8988T (cell line): ENCODE measurements at places on chromosomes 5 and 9.

DNA sequence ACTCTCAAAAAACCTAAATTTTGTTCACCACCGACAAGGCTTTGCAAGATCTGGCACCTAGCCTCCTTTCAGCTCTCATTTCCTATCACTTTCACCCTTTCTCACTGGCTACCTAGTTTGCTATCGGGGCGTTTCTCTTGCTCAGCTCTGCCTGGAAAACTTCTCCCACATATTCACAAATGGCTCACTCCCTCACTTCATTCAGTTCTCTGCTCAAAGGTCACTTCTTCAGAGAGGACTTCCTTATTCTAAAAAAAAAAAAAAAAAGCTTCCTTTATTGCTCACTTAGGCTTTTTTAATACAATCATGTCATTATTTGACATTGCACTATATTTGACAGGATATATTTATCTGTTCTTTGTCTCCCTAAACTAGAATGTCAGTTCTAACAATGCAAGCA lies 2.1 kb upstream of the SLC25A46 start:
- no peak for DNase-seq

DNA sequence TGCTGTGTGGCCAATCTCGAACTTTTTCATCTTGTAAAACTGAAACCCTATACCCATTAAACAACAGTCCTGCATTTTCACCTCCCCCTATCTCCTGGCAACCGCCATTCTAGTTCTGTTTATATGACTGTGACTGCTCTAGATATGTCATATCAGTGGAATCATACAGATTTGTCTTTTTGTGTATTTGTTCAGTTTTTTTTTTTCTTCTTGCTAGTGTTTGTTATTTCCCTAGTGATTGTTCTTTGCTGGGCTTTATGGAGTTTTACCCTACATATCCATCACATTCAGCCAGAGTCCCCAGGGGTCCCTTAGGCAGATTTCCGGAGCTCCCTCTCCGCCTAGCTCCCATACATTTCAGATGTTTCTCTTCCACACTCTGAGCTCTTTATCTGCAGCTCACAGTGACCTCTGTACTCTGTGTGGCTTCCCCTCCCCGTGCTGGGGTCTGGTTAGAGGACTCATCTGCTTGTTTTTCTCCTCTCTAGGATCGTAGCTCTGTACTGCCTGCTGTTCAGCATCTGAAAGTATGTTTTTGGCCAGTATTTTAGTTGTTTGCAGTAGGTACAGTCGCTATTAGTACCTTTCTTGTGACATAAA lies 25.1 kb upstream of the CARTPT start:
- DNase-seq: no peak

DNA sequence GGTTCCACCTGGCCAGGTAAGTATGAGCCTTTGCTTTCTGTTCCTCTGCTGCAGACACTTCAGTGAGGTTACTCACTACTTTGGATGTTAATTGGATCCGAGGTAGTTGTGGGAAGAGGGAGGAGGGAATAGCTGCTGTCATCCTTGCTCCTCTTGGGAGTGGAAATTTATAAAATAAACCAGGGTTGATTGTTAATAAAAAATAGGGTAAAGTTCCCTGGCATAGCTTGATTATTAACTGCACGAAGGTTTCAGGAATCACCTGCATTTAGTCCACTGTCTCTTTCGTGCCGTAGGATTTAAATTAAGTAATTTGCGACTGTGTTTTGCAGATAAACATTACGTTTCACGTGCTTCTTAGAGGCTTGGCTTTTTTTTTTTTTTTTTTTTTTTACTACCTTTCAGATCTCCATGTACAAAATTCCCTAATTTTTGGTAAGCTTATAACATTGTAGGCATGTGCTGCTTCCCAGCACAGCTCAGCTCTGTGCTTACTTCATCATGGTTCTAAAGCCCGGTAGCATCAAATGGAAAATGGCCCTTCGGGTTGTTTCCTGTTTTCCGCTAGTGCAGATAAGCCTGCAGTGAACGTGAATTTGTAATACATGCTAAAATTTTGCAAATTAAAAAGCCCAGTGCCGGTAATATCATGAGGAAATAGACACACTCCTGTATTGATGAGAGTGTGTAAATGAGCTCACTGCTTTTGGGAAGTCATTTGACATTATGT lies 26.9 kb upstream of the LTC4S start:
- no peak for DNase-seq

DNA sequence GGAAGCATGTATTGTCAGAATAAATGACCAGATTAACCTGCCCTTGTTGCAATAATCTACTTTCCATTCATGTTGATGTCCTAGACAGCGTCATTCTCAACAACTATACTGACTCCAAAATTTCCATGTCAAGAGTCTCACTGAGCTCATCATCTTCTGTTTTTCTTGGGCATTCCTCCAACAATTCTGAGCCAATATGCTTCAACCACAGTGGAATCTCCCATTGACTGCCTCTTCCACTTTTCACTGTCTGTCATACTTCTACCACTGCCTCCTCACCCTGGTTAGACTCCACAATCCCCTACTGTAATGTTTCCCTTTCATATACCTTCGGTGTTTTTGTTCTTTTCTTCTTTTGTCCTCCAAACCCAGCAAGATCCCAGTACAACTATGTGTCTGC lies 162.8 kb downstream of the TLE1 start:
- no peak for DNase-seq

DNA sequence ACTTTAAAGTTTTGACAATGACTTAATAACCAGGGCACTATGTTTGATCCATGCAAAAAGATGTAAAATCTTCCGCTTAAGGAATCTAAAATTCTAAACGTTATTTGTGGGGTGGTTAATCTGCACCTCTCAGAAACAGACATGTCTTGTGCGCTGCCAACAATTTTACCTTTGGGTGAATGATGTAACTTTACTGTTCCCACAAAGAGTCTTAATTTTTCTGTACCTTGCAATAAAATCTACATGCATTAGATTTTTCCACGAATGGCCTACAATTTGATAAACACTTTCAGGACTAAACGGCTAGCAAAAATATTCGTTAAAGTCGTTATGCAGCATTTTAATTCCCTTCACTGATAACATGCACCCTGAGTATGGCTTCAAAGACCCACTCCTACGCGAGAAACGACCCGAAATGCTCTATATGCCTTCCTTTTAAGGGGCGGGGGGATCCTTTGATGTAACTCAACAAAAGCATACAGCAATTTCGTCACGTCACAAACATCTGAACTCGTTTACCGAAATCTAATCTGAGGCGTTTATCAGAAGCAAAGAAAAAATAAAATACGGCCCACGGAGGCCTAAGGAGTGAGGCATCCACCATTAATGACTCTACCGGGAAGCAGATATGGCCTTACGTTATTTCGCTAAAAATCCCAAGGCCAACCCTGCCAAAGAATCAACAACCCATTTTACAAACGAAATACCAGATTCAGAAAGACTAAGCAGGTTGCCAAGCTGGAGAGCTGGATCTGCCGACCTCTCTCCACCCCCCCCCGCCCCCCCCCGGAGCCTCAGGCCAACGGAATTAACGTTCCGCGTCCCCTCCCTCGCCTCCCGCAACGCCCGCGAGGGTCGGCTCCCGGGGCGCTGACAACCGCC lies 621 bp downstream of the AK6 start:
- peak; percentile 49 for DNase-seq

DNA sequence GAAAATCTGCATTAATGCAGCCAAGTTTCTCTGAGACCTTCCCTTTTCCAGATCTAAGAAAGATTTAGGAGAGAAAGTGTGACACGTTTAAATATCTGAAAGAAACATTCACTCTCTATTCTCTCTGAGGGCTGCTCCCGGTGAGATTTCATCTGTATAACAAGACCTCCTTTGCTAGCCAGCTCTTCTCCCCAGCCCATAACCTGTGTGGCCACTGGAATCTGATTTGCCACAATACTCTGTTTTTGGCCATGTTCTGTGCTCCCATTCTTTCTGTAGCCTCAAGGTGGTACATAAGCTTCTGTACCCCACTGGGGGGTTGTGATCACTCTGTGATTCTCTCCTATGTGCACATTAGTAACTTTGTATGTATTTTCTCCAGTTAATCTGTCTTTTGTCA lies 291.0 kb upstream of the SEMA6A start:
- DNase-seq: no peak

DNA sequence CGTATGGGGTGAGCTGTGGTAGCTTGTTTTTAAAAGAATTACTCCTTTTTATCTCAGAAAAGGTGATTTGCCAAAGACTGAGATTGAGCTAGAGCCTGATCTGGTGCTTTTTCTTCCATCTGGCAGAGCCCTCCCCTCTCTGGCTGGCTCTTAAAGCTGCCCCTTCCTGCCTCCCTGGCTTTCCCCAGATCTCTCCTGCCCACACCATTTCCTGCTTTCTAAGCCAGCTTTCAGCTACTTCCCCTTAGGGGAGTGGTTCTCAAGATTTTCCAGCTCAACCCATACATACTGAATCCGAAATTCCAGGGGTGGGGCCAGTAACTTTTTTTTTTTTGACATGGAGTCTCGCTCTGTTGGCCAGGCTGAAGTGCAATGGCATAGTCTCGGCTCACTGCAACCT lies 4.8 kb upstream of the ACOT12 start:
- DNase-seq: no peak

GRCh38 chr9:118366228-118366627 lies 662.0 kb downstream of the TLR4 start:
- DNase-seq: no peak

- no peak for DNase-seq
These were observed 19.3 kb upstream of the RAPGEF1 start for GRCh38 chr9:131759017-131759647.

- peak; percentile 26 for DNase-seq
These were observed 16.1 kb upstream of the MRNIP start for GRCh38 chr5:179874536-179875292.

GRCh38 chr9:26781906-26782305 lies 110.7 kb downstream of the CAAP1 start:
- DNase-seq: no peak

DNA sequence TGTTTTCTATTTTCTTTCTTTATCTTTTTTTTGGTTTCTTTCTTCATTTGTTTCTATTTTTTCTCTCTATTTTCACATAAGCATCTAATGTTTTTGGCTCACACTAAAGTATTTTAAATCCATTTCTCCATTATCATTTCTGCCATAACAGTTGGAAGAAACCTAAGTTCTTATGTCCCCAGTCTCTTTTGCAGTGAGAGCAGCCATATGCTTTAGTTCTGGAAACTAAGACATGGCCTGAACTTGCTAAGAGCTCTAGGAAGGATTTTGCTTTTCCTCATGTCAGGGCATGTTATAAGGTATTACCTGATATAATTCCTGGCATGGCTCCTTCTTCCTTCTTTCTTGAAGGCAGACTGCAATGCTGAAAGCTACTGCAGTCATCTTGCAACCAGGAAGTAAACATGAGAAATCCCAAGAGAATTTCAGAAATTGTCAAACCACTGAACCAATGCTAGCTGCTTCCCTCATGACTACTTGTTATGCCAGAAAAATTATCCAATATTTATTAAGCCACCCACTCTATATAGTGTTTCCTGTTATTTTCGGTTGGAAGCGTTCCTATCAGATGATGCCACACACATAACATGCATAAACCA lies 171.1 kb downstream of the TAF11L14 start:
- no peak for DNase-seq

- no peak for DNase-seq
These were observed 104.8 kb downstream of the SREK1 start for GRCh38 chr5:66248874-66249273.

DNA sequence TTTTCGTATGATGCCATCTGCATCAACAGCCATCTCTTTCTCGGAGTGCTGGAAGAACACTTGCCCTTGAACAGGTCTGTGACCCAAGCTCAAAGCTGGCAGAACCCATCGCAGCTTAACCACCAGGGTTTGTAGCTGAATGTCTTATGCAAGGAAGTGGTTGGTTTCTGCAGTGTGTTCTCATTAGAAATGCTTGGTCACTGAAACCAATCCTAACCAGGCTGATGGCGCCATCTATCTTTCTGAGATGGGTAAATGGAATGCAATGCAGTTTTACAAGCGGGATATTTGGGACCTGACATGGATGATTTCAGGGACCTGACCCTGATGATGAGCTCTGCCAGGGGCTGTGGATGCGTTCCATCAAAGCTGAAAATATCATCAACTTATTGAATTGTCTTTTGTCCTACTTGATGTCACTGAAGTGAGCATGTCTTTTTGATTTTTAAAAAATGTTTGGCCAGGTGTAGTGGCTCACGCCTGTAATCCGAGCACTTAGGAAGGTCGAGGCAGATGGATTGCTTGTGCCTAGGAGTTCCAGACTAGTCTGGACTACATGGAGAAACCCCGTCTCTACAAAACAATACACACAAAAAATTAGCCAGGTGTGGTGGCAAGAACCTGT lies 28.7 kb downstream of the DMRT3 start:
- peak; percentile 28 for DNase-seq

DNA sequence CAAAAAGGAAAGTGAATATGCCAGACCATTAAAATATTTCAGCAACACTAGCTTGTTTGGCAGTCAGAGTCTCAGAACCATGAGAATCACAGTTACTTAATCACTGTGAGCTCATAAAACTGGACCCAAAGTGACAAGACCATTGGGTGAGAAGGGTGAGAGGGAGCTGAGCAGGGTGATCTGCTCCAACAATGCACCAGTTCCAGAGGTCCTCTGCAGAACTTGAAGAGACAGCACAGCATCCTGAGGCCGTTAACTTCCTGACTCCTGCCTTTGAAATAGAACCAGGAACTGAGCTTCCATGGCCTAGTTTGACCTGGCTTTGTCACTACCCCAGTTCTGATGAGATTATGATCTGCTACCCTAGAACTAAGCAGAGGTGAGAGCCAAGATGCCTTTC lies 57.4 kb downstream of the NFIB start:
- DNase-seq: no peak

DNA sequence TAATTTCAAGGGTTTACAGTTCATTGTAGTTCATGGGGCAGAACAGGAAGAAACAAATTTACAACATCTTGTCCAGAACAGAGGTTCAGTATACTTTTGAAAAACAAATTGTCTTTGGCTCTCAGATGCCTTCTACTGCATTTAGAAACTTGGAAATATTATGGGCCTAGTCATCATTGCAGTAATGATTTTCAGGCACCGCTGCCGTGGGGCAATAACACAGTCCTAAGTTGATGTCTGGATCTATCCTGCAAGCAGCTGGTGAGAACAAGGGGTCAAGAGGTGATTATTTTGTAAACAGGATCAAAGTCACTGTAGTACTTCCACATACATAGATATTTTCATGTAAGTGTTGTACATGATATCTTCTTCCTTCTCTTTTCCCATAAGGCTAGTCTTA lies 82.5 kb upstream of the CAST start:
- DNase-seq: no peak

DNA sequence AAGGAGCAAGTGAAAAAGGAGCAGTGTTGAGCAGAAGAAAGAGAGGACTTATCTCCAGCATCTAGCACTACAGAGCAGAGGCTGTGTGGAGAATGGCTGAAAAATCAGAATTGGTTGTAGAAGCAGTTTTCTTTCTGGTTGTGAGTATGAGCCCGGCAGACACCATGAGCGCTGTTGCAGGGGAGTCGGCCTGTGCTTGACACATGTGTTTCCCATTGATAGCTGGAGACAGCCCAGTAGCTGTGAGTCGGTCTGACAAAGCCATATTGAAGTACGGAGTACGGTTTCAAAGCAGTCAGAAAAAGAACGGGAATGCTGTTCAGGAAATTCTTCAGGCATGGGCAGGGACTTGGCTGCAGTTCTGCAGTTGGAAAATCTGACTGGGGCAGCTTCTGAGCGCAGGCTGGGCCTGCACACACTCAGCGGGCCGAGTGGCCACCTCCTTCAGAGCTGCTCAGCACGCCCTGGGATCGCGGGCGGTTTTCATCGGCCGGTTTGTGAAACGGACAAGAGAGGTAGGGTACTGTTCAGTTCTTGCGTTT lies at the start of gene SGCD:
Gene SGCD (plus strand): TSS at position 447 of the 542 bp plus-strand sequence.
- no peak for DNase-seq

GRCh38 chr5:168066536-168067208 lies 224.8 kb upstream of the WWC1 start:
- no peak for DNase-seq

- no peak for DNase-seq
These were observed 19.0 kb upstream of the WHRN start for GRCh38 chr9:114524247-114524681.
